ENCODE measurements at places on chromosomes 7 and 10. TPM values are rescaled to one million over a fixed set of nuclear protein-coding genes. Genes with fewer than 3 reads are reported as not detected.

RARRES2 gene
- total RNA-seq = 26.3 TPM

- no peak for DNase-seq
Observed at GRCh38 chr7:101271021-101271420, 26.1 kb upstream of the FIS1 start.

GRCh38 chr7:101542527-101543241 is 86.4 kb downstream of the MYL10 start:
- peak; percentile 85 for DNase-seq

SLC13A1 gene
- total RNA-seq = not detected

DNA sequence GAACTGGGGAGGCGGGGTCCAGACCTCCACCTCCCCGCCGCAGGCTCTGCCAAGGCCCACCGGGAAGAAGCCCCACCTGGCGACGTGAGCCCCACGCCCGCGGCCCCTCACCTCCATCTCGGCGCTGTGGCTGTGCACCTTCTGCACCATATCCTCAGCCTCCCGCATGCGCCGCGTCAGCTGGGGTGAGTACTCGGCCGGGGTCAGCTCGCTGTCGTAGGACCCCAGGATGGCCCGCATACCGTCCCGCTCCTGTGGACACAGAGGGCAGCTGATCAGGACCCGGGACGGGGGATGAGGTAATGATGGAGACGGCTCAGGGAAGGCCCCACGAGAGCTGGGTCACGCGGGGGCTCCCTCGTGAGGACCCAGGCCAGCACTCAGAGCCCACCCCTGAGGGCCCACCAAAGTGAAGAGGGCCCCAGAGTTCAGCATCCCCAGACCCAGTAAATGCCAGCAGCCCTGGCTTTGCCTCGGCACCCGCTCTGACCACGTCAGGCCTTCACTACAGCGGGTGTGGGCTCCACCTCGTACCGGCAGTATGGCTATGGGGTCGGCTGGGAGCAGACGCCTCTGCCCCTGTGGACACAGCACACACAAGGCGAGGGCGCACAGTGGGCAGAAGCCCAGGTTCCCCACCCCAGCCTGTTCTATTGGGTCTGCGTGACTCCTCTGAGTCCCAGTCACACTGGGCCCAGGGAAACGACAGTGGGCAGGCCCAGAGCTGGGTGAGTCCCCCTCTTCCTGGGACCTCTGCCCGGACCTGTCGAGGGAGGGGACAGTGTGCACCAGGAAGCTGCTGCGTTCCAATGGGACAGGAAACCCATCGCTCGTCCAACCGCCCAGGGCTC is 218.1 kb downstream of the MAD1L1 start:
- DNase-seq = no peak

ABLIM1 gene
- 35.8 TPM for total RNA-seq

DNA sequence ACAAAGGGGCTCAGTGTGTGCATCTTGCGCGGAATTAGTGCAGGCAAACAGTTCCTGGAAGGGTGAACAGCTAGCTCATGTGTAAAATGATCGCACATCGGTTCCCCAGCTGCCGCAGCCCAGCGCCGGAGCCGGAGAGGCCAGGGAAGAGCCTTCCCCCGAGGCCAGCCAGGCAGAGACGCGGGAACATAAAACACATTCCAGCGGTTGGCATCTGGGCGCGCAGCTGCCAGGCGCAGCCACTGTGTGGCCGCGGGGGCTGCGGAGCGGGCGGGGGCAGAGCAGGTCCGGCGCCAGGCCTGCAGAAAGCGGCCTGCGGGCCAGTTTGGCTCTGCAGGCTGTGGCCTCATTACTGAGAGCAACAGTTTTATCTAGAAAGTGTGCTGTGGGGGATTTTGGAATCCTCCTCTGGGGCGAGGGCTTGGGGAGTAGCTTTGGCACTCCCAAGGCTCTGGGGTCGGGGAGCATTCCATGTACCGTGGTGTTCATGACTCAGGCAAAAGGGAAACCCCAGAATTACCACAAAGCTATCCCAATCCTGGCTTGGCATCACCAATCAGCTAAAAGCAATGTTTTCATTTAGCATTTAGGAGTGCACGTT is 74.3 kb downstream of the SAMD9 start:
- DNase-seq = peak; percentile 37

GRCh38 chr7:3607847-3608246 is 306.8 kb downstream of the SDK1 start:
- DNase-seq = no peak

ZP3 gene
- total RNA-seq = not detected

DNA sequence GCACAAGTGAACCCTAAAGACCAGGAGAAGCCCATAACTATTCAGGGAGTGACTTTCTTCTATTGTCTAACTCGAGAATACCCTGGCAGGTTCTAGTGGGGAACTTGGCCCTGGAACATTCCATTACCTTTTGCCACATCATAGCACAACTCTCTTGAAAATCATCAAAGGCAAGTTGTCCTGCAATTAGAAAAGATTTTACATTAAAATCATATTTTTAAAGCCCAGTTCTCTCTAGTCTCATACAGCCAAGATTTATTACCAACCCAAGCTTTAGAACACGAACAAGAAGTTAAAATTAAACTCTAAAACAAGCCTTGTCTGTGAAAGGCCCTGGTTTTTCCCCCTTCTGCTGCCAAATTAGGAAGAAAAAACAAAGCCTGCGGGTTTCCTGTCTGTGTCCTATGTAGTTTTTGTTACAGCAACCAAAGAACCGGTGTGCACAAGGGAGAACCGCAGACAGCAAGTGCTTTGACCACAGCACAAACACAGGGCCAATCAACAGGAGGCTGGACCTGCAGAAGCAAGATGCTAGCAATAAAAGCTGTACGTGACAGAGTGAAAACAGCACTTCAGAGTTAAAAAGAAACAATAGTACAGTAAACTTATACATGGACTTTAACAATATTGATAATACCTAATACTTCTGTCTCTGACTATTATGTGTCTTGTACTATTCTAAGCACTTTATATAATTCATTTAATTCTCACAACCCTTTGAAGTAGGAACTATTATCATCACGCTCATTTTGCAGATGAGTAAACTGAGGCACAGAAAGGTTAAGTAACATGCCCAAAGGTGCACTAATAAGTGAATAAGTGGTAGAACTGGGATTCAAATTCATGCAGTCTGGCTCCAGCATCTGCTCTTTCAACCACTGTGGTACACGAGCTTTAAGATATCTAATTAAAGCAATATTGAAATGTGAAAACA is 65.8 kb downstream of the STK17A start:
- no peak for DNase-seq

DNA sequence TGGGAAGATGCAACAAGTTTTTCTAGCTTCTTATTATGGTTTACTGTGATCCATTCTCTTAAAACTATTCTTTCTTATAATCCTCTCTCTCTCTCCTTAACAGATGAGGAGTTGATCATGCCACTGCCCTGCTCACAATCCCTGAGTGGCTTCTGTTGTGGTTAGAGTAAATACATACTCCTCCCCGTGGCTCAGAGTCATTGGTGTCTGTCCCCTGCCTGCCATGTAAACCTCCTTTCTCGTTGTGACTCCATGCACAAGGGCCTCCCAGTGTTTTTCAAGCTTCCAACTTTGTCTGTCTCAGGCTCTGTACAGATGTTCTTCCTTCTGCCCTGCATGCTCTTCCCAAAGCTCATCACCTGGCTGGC is 20.4 kb downstream of the CCNY start:
- DNase-seq = no peak

- DNase-seq = no peak
Observed at GRCh38 chr10:69321865-69322264, 43.6 kb downstream of the HK1 start.

DNA sequence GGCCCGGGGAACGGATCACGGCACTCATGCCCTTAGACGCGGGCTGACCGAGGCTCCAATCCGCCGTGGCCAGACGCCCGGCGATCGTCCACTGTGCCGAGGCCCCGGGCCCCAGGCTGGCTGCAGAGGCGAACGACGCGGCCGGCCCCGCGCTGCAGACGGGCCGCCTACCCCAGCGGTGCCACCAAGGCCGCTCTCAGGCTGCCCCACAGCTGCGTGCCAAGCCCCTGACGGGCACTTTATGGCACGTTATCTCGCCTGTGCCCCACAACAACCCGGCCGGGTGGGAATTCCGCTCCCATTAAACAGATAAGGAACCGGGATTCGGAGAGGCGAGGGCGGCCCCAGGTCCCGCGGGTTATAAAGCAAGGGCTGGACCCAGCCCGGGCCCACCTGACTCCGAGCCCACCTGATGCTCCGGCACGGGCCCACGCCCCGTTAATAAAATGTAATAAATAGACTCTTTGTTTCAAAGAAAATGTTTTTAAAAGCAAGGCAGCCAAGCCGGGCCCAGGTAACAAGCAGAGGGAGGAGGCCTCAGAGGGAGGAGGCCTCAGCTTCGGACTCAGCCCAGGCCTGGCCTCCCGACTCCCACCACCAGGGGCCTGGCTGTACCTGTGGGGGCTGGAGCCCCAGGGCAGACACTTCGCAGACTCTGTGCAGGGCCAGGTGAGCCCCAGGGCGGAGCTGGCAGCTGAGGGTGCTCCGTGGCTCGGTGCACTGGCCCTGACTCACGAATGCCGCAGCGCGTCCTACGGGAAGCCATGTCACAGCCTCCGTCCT is 79.7 kb downstream of the FOXL3 start:
- DNase-seq = no peak
